Stimulated activated CD4-positive, alpha-beta T cell treated with anti-CD3 and anti-CD28 coated beads, Interleukin-1b, Interleukin-23, amount 100 ng/mL, for 48 hours (primary cell): ENCODE measurements at places on chromosomes 11 and 22.

- no peak for DNase-seq
Measured at GRCh38 chr11:1520209-1520662, 33.7 kb upstream of the MOB2 start.

- no peak for DNase-seq
Measured at GRCh38 chr11:16421826-16422225, 65.5 kb upstream of the SOX6 start.

GRCh38 chr11:71223081-71223405 is 29.3 kb downstream of the SHANK2 start:
- DNase-seq: no peak

DNA sequence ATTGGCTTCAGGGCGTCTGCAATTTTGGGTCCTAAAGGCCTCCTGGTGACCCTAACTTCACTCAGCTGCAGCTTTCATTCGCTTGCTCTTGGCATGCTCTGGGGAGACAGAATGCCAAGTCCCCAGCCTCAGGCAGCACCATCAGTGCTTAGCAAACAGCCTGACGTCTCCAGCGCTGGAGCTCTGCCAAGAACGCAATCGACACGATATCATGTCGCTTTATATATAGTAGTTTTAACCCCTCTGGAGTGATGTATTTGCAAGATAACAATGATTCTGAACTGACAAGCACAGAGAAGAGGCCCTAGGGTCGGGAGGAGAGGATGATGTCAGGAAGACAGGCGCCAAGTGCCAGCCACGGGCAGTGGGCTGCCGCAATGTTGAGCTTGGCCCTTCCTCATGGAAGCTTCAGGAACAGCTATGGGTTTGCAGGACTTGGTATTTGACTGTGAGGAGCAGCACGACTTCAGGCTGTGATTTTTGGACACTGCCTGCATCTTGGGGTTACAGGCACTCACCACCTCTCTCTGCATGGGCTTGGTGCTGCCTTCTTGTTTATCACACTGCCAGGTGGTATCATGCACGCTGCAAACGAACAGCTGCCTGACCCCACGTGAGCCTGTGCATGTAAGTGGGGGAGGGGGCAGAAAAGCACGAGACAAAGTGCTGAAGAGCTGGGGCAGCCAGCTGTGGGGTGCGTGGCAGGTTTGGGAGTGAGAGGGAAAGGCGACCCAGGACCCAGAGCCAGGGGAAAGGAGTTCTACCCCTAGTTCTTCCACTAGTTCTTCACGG is 26.1 kb downstream of the B3GAT1 start:
- no peak for DNase-seq

- no peak for DNase-seq
Measured at GRCh38 chr22:43275545-43276317, 67.4 kb downstream of the SCUBE1 start.

DNA sequence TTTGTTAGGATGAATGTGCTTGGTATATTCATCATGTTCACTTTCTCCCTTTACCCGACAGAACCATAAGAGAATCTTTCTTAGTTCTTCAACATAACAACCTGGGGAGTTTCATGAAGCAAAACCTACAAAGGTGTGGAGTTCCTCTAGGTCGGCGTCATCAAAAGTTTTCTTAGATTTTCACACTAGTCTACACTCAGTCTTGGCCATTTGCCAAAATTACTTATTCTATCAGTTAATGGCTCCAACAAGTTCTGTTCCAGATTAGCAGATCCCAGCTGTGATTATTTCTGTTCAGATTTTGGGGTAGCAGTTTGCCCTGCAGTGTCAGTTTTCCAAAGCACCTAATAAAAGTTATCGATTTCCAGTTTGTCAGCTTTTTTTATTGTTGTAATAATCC is 935.8 kb upstream of the RAG2 start:
- DNase-seq: no peak

DNA sequence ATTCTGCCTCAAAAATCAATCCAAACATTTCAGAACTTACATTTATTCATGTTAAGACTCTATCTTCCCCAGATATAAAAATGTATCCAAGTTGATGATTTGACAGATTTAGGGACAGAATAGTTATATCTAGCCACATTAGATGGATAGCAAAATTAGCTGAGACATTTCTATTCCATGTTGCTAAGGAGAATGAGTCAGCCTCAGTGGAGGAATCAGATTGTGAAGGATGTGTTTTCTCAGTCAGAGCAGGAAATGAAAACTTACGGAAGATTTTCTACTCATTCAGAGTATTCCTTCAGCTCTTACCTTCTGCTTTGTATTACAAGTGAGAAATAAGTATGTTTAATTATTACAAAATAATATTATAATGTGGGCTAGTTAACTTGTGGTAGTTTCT is 556.3 kb upstream of the ANO3 start:
- no peak for DNase-seq

GRCh38 chr11:2193099-2193887 is 21.7 kb upstream of the TH start:
- no peak for DNase-seq

DNA sequence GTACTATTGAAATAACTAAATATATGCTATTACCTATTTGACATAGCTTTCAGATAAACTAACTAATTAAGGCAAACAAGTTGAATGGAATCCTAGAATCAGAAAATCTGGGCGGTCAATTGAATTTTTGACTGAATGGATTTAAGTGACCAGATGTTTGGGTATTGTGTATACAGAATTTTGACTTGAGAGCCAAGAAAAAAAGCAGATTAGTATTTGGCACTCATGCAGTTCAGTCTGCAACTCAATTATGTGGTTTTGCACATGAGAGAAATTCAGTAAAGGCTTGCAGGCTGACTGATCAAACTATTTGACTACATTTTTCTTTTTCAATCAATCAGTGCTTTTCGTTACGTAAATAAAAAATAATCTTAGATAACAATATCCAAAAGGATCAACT is 254.8 kb downstream of the GUCY1A2 start:
- DNase-seq: no peak

- DNase-seq: no peak
Measured at GRCh38 chr22:36480941-36481392, 473 bp downstream of the TXN2 start.

- no peak for DNase-seq
Measured at GRCh38 chr22:39360242-39360641, 10.5 kb downstream of the SYNGR1 start.

DNA sequence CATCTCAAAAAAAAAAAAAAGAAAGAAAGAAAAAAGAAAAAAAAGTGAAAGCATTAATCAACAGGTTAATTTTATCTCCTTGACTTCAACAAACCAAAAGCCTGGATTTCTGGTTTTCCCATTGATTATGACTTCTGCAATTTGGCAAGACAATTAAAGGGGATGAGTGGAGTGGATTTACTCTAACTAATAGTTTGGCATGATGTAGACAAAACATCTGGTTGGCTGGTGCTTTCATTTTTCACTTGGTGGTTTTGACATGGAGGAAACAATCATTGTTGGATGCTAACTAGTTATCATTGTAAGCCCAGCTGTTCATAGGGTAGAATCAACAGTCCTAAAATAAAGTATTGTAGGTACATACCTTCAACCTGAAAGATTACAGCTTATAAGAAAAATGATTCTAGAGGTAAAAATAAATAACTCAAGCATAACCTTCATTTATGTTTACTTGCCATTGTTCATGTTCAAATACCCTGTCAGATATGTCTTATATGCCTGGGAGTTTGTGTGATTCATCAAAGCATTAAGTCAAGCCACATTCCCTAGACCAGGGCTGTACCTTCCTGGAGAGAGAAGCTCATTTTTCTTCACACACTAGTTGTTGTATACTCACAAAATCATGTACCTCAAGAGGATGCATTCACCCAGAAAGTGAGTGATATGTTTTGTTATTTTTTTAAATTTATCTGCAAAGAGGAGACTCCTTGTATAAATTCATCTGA is 15.1 kb downstream of the FIBIN start:
- no peak for DNase-seq
